ENCODE measurements at places on chromosomes 3 and 15.

- no peak for DNase-seq
Observed at GRCh38 chr3:198062068-198062465, 102.0 kb downstream of the LMLN start.

GRCh38 chr3:171444001-171444690, 16.1 kb downstream of the TNIK start:
- DNase-seq: no peak

- DNase-seq: no peak
Observed at GRCh38 chr15:94972314-94972713, 741.0 kb downstream of the MCTP2 start.

- DNase-seq: no peak
Observed at GRCh38 chr3:42513121-42513520, 10.7 kb downstream of the VIPR1 start.

DNA sequence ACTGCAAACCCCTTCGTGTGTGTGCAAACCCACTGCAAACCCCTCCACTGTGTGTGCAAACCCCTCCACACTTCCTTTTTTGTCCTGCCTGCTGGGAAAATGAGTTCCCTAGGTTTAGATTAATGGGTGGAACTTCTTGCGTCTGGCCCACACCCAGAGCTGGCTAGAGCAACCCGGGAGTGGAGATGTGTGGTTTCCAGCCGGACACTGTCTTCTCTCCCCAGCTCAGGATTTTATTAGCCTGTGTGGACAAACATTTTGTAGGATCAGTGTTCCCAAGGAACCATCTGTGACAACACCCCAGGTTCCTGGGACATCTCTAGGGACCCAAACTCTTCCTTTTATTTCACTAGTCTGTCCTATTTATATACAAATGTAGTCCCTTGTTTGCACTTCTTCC, 9.6 kb upstream of the LRRK1 start:
- DNase-seq: no peak

GRCh38 chr15:35671197-35671596, 125.2 kb upstream of the DPH6 start:
- DNase-seq: no peak

GRCh38 chr3:32403663-32404062, 12.0 kb downstream of the CMTM7 start:
- DNase-seq: no peak

DNA sequence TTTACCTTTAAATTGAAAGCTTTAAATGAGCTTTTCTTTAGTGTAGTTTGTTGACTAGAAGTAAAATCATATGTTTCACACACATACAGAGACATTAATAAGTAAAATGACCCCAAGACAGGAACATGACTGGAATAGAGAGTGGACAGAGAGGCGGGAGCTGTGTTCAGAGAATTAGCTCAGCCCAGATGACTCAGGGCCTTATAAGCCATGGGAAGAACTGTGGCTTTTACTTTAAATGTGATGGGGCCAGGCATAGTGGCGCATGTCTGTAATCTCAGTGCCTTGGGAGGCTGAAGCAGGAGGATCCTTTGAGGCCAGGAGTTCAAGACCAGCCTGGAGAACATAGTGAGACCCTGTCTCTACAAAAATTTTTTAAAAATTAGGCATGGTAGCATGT, 26.7 kb downstream of the SACM1L start:
- DNase-seq: no peak

DNA sequence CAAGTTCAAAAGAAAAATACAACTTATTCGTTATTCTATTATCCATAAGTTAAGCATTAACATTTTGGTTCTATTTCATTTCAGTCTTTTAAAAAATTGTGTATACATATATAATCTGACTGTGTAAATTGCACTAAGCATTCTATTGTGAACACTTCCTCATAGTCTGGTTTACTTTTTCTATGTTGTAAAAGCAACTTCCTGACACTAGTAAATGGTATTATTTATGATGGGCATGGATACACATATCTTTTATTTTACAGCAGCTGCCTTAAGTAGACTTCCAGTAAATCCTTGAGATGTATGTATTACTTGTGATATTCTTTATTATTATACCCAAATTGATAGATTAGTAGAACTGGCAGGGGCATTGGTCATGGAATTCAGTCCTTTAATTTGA, 58.2 kb downstream of the FNDC3B start:
- no peak for DNase-seq

- DNase-seq: no peak
Observed at GRCh38 chr15:85000189-85000864, 18.7 kb downstream of the PDE8A start.

GRCh38 chr3:141680620-141681389, 57.3 kb upstream of the RNF7 start:
- no peak for DNase-seq

GRCh38 chr15:69659454-69660050, 206.9 kb downstream of the RPLP1 start:
- no peak for DNase-seq

DNA sequence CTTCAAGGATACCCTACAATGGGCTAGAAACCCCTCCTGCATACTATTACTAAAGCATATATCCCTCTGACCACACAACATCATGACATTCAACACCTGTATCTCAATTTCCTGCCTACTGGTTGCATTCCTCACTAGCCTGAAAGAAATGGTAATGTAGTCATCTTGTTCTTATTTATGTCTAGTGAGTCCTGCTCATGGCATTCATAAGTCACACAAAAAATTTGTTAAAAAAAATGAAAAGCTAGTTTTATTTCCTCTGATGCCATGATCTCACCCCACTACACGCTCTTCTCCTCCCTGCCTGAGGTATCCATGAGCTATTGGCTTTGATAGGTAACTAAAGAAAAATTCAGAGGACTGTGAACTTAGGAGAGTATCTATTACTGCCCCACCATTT, 284.5 kb downstream of the ZNF385D start:
- DNase-seq: no peak

GRCh38 chr15:24761704-24762302, 86.2 kb downstream of the NPAP1 start:
- no peak for DNase-seq

- no peak for DNase-seq
Observed at GRCh38 chr15:61415617-61416120, 186.6 kb upstream of the RORA start.

- no peak for DNase-seq
Observed at GRCh38 chr3:183275937-183276336, 22.9 kb downstream of the B3GNT5 start.

DNA sequence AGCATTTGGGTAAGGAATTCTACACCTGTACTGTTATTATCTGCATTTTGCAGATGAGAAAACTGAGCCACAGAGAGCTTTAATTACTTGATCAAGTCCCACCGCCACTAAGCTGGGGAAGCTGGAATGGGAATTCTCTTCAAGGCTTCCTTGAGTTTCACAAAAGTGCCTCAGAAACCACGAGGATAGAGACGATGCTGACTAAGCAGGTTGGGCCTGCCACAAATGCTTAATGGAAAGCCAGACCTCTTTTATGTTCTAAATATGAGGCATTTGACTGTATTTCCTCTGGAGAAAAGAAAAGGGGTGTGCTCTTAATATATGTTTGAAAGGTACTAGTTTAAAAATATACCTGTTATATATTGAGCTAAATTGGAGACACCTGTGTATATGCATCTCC, 34.7 kb downstream of the ADAMTS9 start:
- no peak for DNase-seq

GRCh38 chr3:75737831-75738493, 47.4 kb downstream of the ZNF717 start:
- DNase-seq: no peak

DNA sequence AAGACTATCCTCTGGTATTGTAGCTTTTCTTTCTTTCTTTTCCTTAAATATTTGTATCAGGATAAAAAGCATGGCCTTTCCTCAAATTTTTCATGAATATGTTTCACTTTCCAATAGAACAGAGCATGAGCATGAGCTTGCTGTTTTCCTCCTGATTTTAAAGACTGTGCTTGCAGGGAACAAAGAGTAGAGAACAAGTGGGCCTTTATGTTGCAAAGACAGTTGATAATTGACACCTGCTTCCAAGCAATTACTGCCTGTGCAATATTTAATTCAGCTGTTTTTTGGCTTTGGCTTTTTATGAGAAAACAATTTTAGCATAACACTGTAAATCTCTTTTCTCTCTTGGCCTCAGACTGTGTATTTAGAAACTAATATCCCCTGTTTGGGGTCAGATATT, 263.6 kb upstream of the AZI2 start:
- no peak for DNase-seq

GRCh38 chr3:114707252-114707860, 413.5 kb downstream of the TIGIT start:
- DNase-seq: no peak

DNA sequence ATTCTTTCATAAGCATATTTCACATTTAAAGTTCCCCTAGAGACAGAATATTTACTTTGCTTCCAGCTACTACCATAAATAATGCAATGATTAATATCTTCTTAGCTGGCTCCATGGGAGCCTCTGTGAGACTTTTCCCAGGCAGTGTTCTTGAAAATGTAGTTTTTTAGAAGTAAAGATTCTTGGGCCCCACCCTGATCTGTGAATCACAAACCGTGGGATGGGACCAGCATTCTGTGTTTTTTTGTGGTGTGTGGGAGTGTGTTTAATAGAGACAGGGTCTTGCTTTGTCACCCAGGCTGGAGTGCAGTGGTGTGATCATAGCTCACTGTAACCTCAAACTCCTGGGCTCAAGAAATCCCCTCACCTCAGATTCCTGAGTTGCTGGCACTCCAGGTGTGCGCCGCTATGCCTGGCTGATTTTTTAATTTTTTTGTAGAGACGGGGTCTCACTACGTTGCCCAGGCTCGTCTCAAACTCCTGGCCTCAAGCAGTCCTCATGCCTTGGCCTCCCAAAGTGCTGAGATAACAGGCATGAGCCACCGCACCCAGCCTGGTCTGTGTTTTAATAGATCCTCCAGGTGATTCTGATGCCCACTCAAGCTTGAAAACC, 83.0 kb downstream of the KLHL25 start:
- DNase-seq: no peak

DNA sequence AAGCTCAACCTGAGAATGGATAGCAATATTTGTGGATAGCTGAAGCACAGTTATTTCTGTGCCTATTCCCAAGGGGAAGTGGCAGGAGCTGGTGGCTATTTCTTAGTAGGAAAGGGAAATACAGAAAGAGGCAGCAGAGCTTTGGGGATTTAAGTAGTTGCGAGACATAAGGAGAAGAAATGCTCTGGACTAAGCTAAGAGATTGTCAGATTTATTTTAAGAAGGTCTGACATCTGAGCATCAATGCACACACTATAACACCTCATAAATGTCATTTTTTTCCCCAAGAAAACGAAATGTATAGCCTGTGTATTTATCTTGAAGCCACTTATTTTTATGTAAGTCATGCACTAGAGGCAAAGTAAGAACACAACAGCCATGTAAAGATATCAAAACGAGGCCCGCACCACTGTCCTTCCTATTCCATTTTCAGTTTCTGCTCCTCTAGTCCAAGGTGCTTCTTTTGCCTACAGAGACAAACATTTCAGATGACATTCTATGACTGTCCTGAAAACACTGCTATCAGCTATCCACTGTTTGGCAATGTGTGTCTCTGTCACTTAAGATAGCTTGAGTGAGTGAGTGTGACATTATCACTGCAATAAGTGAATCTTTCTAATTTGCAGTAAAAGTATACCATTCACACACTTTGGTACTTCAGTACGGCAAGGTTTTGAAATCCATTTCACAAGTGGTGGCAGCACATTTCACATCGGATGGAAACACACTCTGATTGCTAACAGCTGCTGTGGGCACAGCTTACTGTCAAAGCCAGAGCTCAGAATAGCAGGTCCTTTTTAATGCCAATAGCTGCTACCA, 62.7 kb upstream of the ICE2 start:
- no peak for DNase-seq

DNA sequence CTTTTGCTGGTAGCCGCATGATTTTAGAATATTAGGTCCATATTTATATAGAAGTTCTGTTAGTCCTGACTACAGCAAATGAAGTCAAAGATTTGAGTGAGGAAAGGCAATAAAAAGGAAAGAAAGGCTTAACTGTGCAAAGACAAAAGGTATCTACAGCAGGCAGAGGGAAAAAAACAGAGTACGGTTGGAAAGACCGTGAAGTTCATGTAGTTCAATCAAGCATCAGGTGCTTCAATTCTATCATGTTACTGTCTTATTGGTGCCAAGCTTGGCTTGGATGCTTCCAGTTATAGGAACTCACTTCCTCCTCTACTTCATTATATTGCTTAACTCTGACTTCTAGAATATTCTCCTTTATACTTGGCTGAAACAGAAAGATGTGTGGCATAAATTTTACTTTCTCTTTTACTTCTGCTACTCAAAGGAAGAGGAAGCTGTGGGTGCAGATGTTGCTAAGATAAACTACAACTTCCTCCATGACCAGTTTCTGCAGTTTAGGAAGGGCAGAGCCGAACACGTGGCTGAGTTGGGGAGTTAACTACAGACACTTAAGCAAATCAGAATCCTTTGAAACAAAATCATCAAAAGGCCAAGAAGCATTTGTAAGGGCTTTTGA, 72.6 kb upstream of the ZBED2 start:
- DNase-seq: peak; percentile 89

DNA sequence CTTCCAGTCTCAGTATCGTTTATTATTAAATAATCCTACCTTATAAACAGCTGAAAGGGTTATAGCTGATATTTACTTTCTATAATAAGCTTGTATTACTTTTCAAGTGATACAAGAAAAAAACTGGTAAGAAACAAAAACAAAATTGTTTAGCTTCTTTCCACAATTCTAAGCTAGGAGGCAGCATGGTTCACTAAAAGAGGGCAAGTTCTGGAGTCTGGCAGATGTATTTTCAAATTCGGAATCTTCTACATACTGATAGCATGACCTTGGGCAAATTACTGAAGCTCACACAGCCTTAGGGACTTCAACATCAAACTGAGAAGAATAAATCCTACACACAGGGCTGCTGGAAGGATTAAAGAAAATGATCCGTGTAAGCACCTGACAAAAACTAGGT, 15.4 kb downstream of the C15orf62 start:
- no peak for DNase-seq

- no peak for DNase-seq
Observed at GRCh38 chr3:56837196-56837955, 35.6 kb upstream of the ARHGEF3 start.

DNA sequence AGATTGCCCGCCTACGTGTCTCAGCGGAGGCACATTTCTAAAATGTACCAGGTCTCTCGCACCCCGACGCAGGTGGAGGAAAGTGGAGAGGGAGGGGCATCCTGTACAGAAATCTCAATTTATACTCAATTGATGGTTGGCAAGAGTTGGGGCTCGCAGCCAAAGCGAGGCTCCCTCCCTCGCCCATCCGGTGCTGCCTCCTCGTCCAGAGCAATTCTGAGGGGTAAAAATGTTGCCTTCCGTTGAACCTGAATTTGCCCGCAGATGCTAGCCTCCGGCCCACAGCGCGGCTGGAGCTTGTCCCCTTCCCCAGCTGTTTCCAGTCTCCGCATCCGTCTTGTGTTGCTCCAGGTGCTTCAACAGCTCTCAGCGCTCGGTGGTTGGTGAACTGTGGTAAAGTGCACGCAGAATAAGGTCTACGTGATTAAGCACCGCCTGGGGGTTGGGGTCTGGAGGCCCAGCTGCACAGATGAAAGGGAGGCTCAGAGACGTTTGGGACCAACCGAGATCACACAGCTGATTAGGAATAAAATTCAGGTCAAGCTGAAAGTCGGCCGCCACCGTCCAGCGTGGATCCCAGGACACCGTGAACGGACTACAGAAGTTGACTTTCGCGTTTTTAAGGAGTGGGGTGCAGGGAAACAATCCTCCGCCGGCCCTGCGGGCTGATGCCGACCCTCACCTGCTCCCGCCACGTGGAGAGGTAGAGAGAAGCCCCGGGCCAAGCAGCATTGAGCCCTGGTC, 846 bp upstream of the POLG start:
- DNase-seq: peak; percentile 44

GRCh38 chr3:117303443-117303842, 593.9 kb downstream of the TUSC7 start:
- no peak for DNase-seq

GRCh38 chr3:191531434-191531972, 70.5 kb downstream of the PYDC2 start:
- DNase-seq: no peak
